Central memory CD8-positive, alpha-beta T cell (primary cell): ENCODE measurements at places on chromosomes 4 and X.

GRCh38 chrX:19624739-19625138, 109.4 kb upstream of the MAP3K15 start:
- DNase-seq, result no peak

GRCh38 chr4:182569561-182569960, 326.4 kb downstream of the TENM3 start:
- no peak for DNase-seq

DNA sequence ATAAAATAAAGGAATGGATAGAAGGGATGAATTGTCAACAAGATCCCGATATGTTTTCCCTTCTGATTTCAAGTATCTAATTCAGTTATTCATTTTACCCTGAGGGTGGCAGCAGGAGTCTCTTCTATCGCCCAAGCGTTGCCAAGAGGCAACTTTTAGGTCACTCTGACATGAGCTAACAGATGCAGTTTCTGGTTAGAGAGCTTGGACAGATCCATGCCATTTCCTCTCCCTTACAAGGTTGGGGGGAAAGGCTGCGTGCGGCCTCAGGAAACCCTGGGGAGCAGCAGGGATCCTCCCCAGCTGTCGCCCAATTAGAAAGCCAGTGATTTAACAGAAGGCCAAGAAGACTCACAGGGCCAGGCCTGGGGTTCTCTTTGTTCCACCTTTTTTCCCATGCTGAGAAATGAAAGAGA, 35.3 kb upstream of the WAS start:
- DNase-seq, result peak; percentile 10

- DNase-seq, result no peak
Measured at GRCh38 chr4:16812041-16812440, 86.4 kb downstream of the LDB2 start.

DNA sequence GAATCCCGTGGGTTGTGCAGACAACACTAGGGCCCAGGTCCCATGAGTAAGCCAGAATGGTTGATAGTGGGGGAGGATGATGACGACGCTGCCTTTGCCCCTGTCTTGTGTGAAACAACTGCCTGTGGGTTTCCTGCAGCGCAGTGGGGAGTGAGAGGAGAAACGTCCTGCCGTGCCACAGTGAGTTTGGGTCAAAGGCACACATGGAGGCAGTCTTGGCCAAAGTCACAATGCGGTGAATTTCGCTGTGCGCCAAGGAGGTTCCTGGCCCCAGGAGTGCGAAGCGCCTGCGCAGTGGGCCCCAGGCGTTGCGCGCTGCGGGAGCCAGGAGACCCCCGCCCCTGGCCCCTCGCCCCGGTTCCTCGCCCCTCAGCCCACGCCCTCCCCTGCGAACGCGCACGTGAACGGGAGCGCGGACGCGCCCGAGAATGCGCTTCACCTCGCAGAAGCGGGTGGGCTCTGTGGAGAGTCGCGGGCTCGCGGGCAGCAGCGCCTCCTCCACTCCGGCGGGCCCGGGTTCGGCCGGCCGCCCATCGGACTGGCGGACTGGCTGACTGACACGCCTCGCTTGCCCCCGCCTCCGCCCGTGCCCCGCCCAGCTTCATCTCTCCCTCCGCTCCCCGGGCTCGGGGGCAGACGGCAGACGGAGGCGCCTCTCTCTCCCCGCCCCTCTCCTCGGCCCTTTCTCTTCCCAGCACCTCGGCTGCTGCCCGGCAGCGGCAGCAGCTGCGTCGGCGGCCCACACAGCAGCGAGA, at the start of gene NUDT10:
NUDT10 (plus strand) TSS at position 635 of the 755 bp plus-strand sequence. CDS start 144 bp downstream, outside the sequence.
- no peak for DNase-seq

- DNase-seq, result no peak
Measured at GRCh38 chr4:83865417-83866150, 329.7 kb downstream of the GPAT3 start.

DNA sequence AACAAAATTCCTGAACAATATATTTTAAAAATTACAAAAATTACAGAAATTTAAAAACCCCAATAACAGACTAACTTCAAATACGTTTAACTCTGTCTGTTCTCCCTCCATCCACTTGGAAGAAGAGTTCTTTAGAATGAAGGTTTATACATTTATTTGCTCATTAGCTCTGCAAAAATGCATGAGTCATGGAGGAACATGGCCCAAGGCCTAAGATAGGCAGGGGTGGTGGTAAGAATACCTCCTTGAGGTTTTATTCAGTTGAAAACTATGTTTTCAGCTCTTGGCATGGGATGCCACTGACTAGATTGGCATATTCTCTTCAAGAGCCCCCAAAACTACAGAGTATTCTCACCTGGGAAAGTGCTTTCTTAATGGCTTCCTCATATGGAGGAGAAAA, 8.8 kb upstream of the LRRC66 start:
- no peak for DNase-seq

DNA sequence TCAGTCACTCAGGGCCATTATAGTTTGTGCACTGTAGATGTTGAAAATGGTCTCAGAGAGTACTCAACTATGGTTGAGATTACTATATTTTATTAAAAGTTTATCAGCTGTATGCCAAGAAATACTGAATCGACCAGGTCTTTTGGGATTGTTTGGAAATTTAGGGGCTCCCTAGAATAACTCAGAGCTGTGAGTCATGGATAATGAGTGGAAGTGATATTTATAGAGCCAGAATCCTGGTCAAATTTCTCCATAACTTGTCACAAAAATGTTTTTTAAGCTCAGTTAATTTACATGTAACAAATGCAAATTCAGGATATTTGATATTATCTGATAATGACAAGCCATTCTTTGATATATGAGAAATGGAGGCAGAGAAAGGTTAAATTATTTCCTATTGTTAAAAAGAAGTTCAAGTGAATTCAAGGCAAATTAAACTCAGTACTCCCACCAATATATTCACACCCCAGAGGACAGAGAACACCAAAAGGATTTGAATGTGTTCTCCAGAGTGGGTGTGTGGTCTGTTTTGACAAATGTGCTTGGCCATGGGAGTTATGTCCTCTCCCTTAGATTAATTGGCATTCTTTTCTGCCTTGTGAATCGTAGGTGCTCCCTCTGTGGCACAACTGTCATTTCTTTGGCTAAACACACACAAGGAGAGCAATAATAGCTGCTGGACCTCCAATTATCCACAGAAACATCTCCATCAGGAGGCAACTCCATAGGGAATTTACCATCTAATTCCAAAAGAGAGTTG, 37.7 kb downstream of the ARHGAP24 start:
- DNase-seq, result no peak

DNA sequence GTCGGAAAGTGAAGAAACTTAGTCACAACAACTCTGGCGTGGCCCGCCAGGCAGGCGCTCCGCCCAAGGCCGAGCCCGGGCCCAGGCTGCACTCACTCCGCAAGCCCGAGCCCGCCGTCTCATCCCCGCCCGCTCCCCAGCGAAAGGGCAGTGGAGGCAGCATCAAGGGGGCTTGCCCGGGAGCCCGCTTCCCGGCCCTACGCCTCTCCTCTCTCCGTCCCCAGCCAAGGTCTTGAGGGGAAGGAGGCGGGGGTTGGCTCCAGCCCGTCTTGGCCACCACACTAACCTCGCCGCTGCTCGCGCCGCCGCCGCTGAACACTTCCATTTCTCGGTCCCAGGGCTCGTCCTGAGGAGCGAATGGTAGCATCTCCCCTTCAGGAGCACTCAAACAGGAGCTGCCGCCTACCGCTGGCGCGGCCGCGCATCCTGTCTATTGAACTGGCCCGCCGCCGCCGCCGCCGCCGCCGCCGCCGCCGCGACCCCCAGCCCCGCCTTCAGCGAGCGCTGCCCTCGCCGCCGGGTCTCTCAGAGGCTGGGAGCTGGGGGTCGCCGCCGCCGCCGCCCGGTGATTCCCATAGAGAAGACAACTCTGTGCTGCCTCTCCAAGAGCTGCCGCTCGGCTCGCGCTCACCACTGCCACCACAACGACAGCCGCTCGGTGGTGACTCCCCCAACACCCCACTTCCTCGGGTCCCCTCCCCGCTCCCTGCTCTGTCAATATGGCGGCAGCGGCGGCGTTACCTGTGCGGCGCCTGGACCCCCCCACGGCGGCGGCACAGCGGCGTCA, at the start of gene RPS6KA6:
RPS6KA6 (minus strand) TSS at position 667 of the 787 bp plus-strand sequence; CDS start at position 367, 300 bp downstream.
- no peak for DNase-seq

GRCh38 chr4:38815885-38816782, 11.5 kb upstream of the TLR1 start:
- DNase-seq, result no peak

DNA sequence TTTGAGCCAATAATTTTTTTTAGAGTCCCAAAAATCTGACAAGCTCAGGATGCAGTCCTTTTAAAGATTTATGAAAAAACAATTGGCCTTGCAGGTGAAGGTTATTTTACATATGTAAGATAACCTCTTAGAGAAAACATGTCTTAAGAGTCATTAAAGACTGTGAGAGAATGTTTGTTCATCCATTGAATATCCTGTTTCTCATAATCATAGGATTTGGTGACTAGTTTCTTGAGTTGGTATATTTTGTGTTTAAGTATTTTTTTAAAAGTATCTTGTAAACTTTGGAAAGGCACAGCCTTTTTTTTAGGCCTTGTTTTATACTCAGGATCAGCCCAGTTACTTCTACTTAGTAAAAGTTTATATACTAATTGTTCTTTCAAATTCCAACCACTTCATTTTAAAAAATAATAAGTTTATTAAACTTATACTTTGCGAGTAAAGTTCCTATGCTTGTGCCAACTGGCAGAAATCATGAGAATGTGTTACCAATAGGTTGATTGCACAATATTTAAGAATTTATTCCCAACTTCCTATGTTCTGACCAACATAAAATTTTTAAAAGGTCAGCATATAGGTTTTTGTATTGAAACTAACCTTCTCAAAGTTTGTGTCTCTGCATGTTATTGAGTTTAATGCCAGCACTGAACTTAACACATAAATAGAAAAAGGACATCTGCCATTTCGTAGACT, 40.0 kb upstream of the ARSJ start:
- DNase-seq, result no peak

- no peak for DNase-seq
Measured at GRCh38 chr4:137467537-137467936, 64.8 kb downstream of the PCDH18 start.
